ENCODE measurements at places on chromosomes 5 and 9.

- DNase-seq: no peak
Measured at GRCh38 chr9:108859459-108860114, 2.5 kb upstream of the ACTL7A start.

- no peak for DNase-seq
Measured at GRCh38 chr5:151153300-151153699, 4.3 kb downstream of the ANXA6 start.

- DNase-seq: no peak
Measured at GRCh38 chr5:69129413-69129812, 35.6 kb downstream of the SLC30A5 start.

DNA sequence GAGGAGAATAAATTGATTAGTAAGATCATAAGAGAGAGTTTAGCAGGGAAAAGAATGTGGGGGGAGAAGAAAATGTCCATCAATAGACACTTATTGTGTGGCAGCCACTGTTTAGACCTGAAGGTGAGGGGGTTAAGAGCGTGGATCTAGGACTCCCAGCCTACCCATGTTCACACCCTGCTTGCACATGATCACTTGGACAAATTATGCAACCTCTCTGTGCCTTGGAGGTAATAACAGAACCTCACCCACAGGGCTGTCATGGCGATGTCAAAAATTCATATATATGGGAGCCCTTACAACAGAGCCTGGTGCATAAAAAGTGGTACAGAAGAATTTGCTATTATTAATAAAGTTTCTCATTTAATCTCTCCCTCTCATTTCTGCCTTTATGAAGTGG lies 86.0 kb upstream of the EQTN start:
- DNase-seq: no peak

- no peak for DNase-seq
Measured at GRCh38 chr9:118331622-118332045, 627.4 kb downstream of the TLR4 start.

DNA sequence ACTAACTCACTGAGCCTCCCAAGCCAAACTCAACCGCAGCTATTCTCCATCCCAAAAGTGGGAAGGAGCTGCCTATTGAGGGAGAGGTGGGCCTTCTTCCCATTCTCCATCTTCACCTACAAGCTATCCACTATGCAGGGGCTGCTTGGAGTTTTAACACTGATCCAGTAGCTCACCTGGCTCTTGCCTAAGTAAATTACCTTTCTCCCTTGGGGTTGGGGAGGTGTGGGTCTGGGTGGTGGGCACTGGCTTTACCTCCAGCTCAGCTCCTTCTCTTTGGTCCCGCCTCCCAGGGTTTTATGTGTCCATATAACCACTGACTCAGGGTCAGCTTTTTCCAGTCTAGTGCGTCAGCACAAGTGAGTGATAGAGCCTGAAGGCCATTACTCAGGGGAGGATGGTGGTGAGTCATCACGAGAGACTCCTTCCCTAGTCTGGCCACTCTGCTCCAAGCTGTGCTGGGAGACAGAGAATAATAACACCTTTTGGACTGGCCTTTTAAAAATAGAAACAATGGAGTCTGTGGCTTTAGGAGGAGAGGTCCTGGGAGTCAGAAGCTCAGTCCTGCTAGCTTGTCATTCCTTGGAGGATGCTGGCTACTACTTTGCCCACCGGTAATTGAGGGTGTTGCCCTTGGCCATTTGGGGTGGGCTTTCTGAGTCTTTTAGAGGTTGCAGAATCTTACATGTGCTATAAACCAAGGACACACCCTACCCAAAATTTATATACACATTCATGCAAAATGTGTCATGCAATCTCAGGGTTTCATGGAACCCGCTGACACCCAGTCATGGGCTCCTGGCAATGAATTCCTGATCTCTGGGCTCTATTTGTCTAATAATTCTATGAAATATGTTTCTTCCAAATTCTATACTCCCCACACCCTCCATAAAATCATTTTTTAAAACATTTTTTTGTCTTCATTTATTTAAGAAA lies 35.6 kb upstream of the ATP6V1G1 start:
- DNase-seq: no peak

DNA sequence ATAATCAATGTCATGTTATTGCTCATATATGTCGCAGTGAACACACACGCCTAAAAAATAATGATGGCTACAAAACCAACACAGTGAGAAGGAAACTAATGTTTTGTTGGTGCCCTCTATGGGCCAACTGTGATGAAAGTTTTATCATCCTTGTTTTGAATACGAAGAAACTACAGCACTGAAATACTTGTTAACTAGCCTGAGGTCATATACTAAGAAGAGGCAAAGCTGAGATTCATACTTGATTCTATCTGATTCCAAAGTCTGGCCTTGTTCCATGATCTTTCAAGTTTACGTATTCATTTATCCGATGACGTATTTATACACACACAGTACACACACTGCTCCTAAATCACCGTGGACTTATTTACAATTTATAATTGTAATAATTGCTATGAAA lies 16.1 kb upstream of the DRD1 start:
- DNase-seq: no peak

- DNase-seq: no peak
Measured at GRCh38 chr9:120630333-120630732, 50.4 kb upstream of the CDK5RAP2 start.

DNA sequence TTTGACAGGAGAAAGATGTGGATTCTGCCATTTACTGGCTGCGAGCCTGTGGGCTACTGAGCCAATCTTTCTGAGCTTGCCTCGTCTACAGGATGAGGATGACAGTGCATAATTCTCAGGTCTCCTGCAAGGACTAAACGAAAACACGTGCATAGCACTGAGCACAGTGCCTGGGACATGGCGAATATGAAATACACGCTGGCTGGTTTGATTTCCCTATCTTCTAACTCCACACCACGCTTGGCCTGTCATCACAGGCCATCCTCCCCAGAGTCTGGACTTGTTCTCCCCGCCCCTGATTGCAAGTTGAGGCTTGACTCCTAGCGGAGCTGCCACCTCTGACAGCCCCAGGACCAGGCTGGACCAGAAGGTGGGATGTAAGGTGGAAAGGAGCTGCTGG lies 37.9 kb downstream of the ARPC5L start:
- no peak for DNase-seq

DNA sequence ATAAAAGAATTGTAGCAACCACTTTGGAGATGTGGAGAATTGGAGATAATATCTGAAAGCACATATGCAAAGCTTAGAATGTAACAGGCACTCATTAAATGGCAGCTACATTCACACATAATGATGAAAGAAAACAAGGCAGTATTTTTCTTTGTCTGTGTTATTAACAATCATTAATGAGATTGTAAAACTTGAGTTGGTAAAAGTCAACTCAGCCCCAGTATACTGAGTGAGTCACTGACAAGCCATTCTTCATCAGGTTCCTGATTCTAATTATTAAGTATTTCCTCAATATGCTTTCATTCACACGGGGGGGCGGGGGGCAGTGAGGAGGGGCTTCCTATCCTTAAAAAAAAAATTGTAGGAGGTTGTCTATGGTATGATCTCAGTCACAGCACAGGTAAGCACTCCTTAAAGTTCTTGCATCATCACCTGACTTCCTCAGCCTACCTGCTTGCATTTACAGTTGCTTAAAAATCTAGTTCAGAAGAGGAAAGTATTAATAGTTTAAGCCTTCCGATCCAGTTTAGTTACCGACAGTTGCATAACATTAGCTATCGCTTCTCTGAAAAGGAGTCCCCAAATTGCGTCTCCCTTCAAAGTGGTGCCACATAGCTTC lies 379.8 kb downstream of the EFNA5 start:
- DNase-seq: no peak

DNA sequence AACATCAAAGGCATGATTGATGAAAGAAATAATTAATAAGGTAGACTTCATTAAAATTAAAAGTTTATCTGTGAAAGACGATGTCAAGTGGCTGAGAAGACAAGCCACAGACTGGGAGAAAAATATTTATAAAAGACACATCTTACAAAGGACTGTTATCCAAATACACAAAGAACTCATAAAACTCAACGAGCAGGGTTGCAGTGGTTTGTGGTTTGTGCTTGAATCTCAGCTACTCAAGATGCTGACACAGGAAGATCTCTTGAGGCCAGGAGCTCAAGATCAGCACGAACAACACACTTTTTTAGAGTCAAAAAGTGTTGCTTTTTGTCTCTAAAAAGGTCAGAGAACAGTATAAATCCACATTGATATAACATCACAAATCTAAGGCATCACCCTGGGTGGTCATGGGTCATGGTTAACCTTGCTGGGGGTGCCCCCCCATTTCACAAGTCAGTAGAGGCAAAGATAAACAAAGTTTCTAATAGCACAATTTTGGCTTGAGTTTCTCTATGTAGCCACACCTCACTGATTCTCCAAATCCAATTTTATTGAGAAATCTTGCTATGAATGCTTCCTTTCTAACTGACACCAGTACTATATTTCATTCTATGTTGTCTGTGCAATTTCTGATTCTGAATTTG lies 342.9 kb upstream of the RPS23 start:
- no peak for DNase-seq

DNA sequence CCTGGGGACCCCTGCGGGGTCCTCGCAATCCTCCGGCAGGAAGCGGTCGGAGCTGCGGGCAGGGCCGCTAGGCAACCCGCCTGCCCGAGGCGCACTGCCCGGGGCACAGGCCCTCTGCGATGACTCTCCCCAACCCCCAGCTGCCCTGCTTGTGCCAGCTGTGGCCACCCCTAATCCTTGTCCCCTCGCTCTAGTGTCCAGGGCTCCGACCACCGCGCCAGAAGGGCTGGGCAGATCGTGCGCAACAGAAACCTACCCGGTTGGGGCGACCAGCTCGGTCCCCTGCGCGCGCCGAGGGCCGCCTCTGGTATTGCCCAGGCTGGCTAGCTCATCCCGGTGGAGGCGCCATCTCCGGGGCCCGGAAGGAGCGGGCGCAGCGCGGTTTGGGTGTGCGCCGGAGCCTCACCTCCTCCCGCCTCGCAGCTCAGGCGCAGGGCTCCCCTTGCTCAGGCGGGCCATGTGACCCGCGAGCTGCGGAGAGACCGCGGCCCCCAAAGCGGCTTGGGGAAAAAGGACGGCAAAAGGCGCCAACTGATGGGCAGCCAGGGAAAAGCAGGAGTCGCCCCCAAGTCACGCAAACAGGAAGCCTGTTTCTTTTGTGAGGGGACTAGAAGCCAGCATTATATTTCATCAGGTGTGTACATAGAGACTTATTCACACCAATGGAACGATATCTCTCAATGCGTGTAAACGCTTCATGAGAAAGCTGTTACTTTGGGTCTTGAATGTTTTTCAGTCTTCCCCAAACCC lies 46.8 kb upstream of the RNF20 start:
- DNase-seq: no peak
